ENCODE measurements at places on chromosomes 12 and 14.

DNA sequence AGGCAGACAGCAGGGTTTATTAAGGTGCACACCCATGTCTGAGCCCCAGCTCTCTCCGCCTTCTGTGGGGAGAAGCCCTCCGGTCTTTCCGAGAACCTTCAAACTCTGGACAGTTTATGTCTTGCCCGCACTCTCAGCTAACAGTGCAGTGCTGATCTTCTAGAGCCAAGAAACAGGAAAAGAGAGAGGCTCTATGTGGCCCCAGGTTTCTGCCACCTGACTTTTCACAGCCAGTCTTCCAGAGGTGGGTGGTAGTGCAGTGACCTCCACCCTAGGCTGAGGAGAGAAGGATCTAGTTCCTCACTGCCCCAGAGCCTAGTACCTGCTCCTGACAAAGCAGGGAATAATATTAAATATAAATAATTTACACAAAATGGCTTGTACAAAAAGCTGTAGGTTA is 4.0 kb upstream of the SLC22A17 start:
- no peak for DNase-seq

- no peak for DNase-seq
Observed at GRCh38 chr12:124721501-124722162, 142.0 kb downstream of the SCARB1 start.

DNA sequence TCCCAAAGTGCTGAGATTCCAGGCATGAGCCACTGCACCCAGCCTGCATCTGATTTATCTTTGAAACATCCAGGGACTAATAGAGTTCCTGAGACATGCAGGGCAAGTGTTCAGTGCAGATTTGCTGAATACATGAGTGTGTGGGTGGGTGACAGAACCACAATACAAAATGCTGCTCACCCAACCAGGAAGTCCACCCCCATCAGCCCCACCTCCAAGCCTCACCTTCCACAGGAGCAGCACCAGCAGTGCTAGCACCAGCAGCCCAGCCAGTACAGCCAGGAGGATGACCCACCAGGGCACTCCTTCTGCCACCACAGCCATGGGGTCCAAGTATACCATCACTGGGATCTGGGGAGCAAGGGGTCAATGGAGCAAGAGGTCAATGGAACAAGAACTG is 20.0 kb downstream of the ITGA7 start:
- DNase-seq = no peak

- no peak for DNase-seq
Observed at GRCh38 chr14:85087201-85087600, 442.7 kb upstream of the FLRT2 start.

- peak; percentile 64 for DNase-seq
Observed at GRCh38 chr14:95291859-95292542, 27.7 kb downstream of the CLMN start.

DNA sequence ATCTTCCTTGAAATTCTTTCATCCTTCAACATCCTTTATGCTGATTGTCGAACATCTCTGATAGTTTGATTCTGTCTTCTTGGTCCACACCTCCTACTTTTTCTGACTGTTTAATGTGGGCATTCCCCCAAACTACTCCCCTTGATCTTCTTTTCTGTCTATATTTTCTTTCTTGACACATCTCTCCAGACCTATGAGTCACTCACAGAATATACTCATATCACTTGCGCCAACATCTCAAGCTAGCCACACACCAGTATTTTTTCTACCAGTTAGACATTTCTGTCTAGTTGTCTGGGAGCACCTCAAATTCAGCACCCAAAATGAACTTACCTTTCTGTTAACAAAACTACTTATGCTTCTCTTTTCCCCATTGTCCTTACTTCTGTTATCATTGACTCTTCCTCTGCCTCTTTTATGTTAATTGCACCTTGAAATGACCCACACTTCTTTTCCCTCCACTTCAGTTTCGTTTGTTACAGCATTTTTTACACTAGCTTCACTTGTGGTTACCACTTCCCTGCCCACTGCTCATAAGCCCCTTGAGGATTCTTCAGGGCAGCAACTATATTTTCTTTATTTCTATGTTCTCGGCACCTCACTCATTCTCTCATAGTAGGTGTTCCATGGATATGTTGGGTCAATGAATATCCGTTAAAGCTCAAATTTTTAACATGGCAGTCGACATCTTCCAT is 33.5 kb downstream of the TSHR start:
- no peak for DNase-seq
